ENCODE measurements at places on chromosomes 3 and 15. TPM values are rescaled to one million over a fixed set of nuclear protein-coding genes. Genes with fewer than 3 reads are reported as not detected.

DNA sequence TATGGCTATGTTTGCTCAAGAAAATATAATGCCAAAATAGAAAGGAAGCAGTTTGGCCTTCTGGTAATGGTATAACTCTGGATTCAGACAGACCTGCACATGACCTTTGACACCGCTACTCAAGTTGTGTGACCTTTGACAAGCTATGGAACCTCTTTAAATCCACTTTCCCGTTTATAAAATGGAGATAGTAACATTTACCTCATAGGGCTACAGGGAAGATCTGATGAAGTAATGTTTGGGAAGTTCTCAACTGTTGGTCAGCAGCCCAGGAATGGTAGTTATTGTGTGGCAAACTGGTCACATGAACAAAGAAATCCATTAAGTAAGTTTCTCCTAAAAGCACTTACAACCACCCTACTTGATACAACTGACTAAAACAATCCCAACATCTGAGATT lies 95.1 kb upstream of the PHLDB2 start:
- peak overlapping the region; percentile 76 for H3K27ac ChIP-seq
- peaks cover 27% of the 10 kb centered on the region for H3K4me1 ChIP-seq
- H3K36me3 ChIP-seq: no peaks in the 10 kb centered on the region
- H3K4me3 ChIP-seq: no peak overlapping the region

GRCh38 chr3:181615666-181616065 lies 96.1 kb upstream of the SOX2 start:
- DNase-seq: no peak
- no peaks in the 10 kb centered on the region for H3K27me3 ChIP-seq
- no peaks in the 10 kb centered on the region for H3K4me1 ChIP-seq
- H3K27ac ChIP-seq: no peak overlapping the region
- H3K36me3 ChIP-seq: no peaks in the 10 kb centered on the region

CKMT1A gene
- total RNA-seq: 3.3 TPM

- no peaks in the 10 kb centered on the region for H3K4me1 ChIP-seq
- no peak overlapping the region for H3K27ac ChIP-seq
- no peaks in the 10 kb centered on the region for H3K27me3 ChIP-seq
- no peaks in the 10 kb centered on the region for H3K36me3 ChIP-seq
- DNase-seq: no peak
- no peak overlapping the region for H3K4me3 ChIP-seq
These were observed 20.3 kb downstream of the PLXNB1 start for GRCh38 chr3:48409291-48410201.

ZNF80 gene
- total RNA-seq: not detected

- H3K36me3 ChIP-seq: no peaks in the 10 kb centered on the region
- no peak for DNase-seq
- H3K4me3 ChIP-seq: no peak overlapping the region
- peaks cover 2% of the 10 kb centered on the region for H3K4me1 ChIP-seq
- H3K27ac ChIP-seq: no peak overlapping the region
These were observed 3.6 kb upstream of the PRRT3 start for GRCh38 chr3:9955611-9956352.

DNA sequence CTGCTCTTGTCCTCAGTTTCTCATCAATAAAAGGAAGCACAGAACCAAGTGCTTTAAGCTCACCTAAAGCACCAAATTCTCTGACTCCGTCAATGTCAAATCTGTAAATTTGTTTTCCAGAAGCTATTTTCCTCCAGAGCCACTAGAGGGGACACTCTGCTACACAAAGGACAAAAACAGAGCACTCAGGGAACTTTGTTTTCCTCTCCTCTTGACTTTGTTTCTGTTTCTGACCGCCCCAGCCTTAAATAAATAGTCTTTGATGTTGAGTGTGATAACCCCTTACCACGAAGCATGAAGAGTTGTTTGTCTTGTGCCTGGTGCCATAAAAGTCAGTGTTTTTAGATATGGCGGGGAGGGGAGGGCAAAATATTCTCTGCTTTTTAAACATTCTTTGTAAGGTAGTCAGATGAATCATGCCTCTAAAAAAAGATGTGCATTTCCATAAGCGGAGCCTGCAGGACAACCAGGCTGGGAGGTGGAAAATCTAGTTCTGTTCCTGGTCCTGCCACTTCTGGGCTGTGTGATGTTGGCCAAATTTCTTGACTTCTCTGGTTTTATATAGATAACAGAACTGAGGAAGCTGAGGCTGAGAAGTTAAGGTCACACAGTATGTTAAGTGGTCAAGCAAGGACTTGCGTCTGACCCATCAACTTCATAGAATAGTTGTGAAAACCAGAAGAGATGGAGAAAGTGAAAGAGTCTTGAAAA lies 7.3 kb upstream of the ZBTB38 start:
- DNase-seq: peak; percentile 84
- H3K27me3 ChIP-seq: no peaks in the 10 kb centered on the region
- no peaks in the 10 kb centered on the region for H3K36me3 ChIP-seq
- H3K27ac ChIP-seq: peak overlapping the region; percentile 64

SPTSSB gene
- 5.0 TPM for total RNA-seq

DNA sequence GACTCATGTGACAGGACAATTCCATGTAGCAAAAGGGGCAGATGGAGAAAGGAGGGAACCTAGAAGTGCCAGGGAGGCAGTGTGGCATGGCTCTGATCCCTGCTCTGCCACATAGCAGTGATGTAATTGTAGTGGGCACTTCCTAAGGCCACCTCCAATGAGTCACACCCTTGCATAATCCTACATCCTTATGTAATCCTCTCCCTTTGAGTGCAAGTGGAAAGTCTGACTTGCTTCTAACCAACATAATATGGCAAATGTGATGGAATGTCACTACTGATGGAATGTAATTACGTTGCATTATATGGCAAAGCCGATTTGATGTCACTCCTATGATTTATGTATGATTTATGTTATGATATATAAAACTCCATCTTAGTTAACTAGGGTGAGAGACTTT lies 72.9 kb upstream of the ATP2C1 start:
- peaks cover 14% of the 10 kb centered on the region for H3K4me1 ChIP-seq
- no peaks in the 10 kb centered on the region for H3K27me3 ChIP-seq
- H3K27ac ChIP-seq: peak overlapping the region; percentile 25
- DNase-seq: peak; percentile 50
- no peak overlapping the region for H3K4me3 ChIP-seq

GRK7 gene
- total RNA-seq: 0.07 TPM

BFSP2 gene
- not detected for total RNA-seq

DNA sequence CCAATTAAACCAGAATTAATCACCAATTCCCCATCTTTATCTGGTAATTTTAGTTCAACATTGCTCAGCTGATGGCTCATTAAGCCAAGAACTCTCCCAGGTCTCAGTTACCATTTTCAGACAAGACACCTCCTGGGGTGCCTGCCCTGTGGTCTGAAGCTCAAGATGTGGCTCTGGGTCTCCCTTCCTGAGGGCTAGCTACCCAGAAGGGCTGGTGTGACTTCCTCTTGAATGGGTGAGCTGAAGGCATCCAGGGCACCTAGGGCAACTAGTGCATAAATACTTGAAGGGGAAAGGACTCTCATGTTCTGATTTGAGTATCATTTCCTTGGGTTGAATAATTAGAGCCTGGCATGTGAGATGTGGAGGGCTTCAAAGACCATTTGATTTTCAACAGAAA lies 6.7 kb upstream of the TM4SF1 start:
- H3K27me3 ChIP-seq: no peaks in the 10 kb centered on the region
- peaks cover 48% of the 10 kb centered on the region for H3K4me1 ChIP-seq
- peak overlapping the region; percentile 93 for H3K27ac ChIP-seq

ATP10A gene
- total RNA-seq: 1.4 TPM

- no peak overlapping the region for H3K4me3 ChIP-seq
- H3K27me3 ChIP-seq: no peaks in the 10 kb centered on the region
- no peak for DNase-seq
- no peak overlapping the region for H3K27ac ChIP-seq
- no peaks in the 10 kb centered on the region for H3K36me3 ChIP-seq
These were observed 389.3 kb downstream of the IL20RB start for GRCh38 chr3:137347132-137347531.

DNA sequence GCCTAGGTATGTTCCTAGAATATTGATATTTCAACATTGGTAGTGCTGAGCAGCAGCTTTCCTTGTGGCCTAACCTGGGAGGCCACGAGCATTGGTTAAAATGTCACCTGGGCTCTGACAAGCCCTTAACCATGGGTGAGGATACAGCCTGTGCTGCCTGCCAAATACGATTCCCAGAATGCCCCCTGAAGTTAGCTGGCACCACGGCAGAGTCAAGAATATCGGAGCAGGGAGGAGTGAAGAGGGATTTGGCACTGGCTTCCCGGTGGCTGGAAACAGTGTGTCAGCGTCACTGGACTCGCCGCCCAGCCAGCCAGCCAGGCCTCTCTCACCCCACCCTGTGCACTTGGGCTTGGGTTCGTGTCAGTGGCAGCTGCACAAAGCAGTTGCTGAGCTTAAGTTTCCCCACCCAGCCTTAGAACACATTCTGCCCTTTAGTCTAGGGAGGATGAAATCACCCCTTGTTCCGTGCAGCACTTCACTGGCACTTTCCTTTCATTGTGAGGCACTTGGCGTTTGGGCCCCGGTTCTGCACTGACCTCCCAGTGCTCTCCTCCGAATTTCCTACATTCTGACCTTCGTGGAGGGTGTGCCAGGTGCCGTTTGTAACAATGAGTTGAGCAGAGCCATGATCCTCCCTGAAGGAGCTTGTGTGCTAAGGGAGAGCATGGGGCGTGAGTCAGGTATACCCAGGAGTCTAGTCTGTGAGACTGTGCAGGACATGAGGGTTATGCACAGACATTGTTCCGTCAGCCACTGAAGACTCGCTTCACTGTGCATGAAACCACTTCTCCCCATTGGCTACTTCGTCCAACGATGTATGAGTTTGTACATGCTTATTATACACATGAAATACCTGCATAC lies 152.8 kb upstream of the BHLHE40 start:
- peaks cover 20% of the 10 kb centered on the region for H3K4me1 ChIP-seq
- no peaks in the 10 kb centered on the region for H3K36me3 ChIP-seq
- H3K4me3 ChIP-seq: no peak overlapping the region
- H3K27ac ChIP-seq: no peak overlapping the region

Measured in hepatocyte (in vitro differentiated cells).